Activated CD4-positive, alpha-beta memory T cell treated with anti-CD3 and anti-CD28 coated beads for 36 hours (primary cell): ENCODE measurements at places on chromosomes 1 and 21.

GRCh38 chr1:221886743-221887414, 145.0 kb upstream of the DUSP10 start:
- H3K4me1 ChIP-seq, result no peaks in the 10 kb centered on the region
- peaks cover 9% of the 10 kb centered on the region for H3K27me3 ChIP-seq
- no peak overlapping the region for H3K4me3 ChIP-seq
- no peaks in the 10 kb centered on the region for H3K36me3 ChIP-seq
- no peak for DNase-seq
- no peak overlapping the region for H3K27ac ChIP-seq

DNA sequence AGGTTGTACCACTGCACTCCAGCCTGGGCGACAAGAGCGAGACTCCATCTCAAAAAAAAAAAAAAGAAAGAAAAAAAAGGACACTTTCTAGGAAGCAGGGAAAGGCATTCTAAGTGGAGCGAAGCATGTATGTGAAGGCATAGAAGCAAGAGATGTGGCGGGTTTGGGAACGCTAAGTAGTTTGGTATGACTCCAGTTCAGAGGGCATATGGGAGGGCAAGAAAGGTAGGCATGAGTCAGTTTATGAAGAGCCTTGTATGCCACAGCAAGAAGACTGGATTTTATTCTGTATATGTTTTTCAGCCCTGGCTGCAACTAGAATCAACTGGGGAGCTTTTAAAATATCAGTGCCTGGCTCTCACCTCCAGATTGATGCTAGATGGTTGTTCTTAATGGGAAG, 4.4 kb upstream of the ELOVL1 start:
- DNase-seq, result no peak
- peaks cover 14% of the 10 kb centered on the region for H3K4me1 ChIP-seq
- peaks cover 10% of the 10 kb centered on the region for H3K36me3 ChIP-seq
- no peak overlapping the region for H3K4me3 ChIP-seq
- no peaks in the 10 kb centered on the region for H3K27me3 ChIP-seq
- no peak overlapping the region for H3K27ac ChIP-seq

DNA sequence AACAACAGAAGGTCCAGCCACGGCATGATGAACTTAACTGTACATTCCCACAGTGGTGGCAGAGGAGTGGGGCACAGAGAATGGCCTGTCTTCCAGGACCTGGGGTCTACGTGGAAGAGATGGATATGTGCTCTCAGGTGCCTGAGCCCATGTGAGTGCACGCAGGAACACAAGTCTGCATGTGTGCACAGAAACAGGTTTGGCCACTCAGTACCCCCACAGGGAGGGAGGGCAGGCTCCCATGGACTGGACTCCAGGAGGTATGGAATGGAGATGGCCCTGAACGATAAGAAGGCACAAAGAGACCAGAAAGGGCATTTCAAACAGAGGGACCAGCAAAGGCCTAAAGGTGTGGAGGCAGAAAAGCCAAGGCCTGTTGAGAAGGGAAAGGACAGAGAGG, 10.8 kb downstream of the COL9A2 start:
- H3K4me1 ChIP-seq, result no peaks in the 10 kb centered on the region
- DNase-seq, result no peak
- no peak overlapping the region for H3K27ac ChIP-seq
- no peaks in the 10 kb centered on the region for H3K27me3 ChIP-seq

DNA sequence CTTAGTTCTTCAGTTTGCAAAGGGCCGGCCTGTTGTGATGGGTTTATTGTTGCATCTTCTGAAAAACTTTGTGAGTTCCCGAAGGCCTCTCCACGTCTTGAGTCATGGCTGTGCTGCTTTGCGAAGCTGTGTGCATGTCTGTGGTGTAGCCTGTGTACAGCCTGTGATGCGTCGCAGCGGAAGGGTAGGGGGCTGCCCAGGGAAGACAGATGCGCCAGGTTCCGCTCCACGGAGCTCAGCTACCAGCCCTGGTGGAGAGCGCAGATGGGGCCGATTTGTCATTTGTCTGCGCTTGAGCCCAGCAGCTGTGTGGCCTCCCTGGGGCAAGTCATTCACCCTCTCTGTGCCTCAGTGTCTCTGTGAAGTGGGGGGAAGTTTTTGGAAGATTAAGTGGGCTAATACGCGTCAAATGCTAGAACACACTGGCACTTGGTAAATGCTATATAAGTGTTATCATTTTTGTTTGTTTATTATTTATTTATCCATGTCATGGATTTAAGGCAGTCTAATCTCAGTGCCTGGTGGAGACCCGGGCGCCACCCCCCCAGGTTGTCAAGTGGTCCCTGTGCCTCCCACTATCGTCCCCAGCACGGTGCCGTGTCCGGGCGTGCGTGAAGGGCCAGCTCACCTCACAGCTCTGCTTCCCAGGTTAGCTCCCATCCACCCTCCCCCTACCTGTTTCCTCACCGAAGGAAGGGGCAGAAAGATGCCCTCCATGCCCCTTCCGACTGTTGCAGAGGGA, 8.4 kb downstream of the PDE9A start:
- no peaks in the 10 kb centered on the region for H3K27me3 ChIP-seq
- no peak overlapping the region for H3K27ac ChIP-seq
- H3K4me3 ChIP-seq, result no peak overlapping the region
- DNase-seq, result no peak

GRCh38 chr1:230596306-230596705, 46.0 kb upstream of the COG2 start:
- no peaks in the 10 kb centered on the region for H3K4me1 ChIP-seq
- H3K4me3 ChIP-seq, result no peak overlapping the region
- H3K27me3 ChIP-seq, result peaks cover 25% of the 10 kb centered on the region

GRCh38 chr1:246579818-246580217, 13.6 kb downstream of the CNST start:
- peaks cover 14% of the 10 kb centered on the region for H3K36me3 ChIP-seq
- H3K4me3 ChIP-seq, result no peak overlapping the region
- no peak for DNase-seq
- H3K27ac ChIP-seq, result peak overlapping the region; percentile 15
- H3K4me1 ChIP-seq, result peaks cover 62% of the 10 kb centered on the region

DNA sequence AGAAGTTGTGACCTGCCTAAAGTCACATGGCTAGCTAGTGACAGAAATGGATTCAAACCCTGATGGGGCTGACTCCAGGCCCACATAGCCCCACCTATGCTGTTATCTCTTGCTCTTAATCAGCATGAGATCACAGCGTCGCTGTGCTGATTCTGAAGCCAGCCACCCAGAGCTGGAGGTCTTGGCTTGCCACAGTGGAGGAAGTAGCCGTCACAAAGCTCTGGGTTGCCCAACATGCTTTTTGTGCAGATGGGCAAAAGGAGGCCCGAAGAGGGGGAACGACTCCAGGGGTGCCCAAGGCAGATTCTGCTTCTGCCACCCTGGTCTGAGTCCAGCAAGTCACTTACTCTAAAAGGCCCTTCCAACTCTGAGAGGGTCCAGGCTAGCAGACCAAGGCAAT, 14.7 kb upstream of the MFSD2A start:
- no peak overlapping the region for H3K27ac ChIP-seq
- peaks cover 7% of the 10 kb centered on the region for H3K4me1 ChIP-seq
- no peaks in the 10 kb centered on the region for H3K36me3 ChIP-seq

GRCh38 chr1:160819186-160819585, 23.2 kb downstream of the LY9 start:
- H3K4me3 ChIP-seq, result no peak overlapping the region
- no peak overlapping the region for H3K27ac ChIP-seq
- H3K27me3 ChIP-seq, result no peaks in the 10 kb centered on the region
- no peak for DNase-seq
- H3K36me3 ChIP-seq, result no peaks in the 10 kb centered on the region
- no peaks in the 10 kb centered on the region for H3K4me1 ChIP-seq

GRCh38 chr1:201877877-201878401, 10.8 kb upstream of the SHISA4 start:
- no peak overlapping the region for H3K4me3 ChIP-seq
- H3K27ac ChIP-seq, result no peak overlapping the region
- no peaks in the 10 kb centered on the region for H3K27me3 ChIP-seq
- no peaks in the 10 kb centered on the region for H3K4me1 ChIP-seq
- peak; percentile 17 for DNase-seq

DNA sequence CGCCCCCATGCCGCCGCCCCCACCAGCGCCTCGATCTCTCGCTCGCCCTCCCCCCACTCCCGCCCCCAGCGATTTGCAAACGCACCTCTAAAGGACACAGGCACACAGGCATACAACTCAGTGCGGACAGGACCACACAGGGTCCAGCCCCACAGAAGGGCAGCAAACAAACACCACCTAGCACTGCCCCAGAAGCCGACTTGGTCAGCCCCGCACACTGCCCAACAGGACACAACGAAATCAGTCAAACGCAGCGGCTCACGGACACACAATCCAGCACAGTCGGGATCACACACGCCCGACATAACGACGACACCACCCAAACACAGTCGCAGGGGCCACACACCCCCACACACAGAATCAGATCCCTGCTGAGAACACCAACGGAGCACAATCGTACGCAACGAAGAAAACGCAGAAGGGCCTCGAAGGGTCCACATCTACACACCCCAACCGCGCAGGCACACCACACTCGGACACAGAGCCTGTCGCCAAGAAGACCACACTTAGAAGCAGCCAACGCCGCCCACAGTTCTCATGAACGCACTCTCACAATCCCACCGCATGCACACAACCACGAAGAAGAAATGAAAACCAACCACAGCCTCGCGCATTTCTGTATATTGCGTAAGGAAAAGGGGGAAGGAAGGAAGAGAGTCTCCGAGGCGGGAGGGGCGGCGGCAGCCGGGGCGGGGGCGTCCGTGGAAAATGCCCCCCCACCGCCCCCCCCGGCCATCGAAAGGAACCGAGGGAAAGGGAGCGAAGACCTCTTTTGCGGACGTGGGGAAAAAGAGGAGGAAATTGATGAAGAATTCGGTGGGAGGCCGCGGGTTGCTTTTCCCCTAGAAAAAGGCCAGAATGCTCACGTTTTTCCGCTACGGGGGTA, 481 bp downstream of the TAL1 start:
- H3K27me3 ChIP-seq, result peaks cover 76% of the 10 kb centered on the region
- H3K36me3 ChIP-seq, result peaks cover 2% of the 10 kb centered on the region
- peak overlapping the region; percentile 50 for H3K4me3 ChIP-seq
- H3K27ac ChIP-seq, result no peak overlapping the region
- DNase-seq, result peak; percentile 45
- peaks cover 25% of the 10 kb centered on the region for H3K4me1 ChIP-seq

- H3K27ac ChIP-seq, result peak overlapping the region; percentile 91
- H3K4me1 ChIP-seq, result peaks cover 30% of the 10 kb centered on the region
- peaks cover 15% of the 10 kb centered on the region for H3K36me3 ChIP-seq
- peak overlapping the region; percentile 97 for H3K4me3 ChIP-seq
- no peaks in the 10 kb centered on the region for H3K27me3 ChIP-seq
Observed at GRCh38 chr1:176206006-176206960, 803 bp downstream of the COP1 start.

DNA sequence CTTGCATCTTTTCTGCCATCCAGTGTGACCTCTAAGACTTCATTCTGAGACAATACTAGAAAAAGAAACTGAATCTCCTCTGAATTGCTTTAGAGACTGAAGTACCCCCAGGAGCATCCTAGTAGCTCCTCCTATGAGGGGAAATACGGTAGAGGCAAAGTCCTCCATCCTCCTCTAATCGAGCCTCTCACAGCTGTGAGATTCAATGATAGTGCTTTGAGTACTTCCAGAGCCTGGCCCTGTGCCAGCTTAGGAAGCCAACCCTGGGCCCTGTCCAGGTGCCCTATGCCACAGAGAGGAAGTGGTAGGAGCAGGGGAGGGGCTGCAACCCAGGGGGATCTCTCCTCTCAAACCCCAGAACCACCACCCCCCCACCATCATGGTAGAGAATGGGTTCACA, 10.7 kb downstream of the RORC start:
- peak overlapping the region; percentile 36 for H3K4me3 ChIP-seq
- H3K36me3 ChIP-seq, result no peaks in the 10 kb centered on the region

DNA sequence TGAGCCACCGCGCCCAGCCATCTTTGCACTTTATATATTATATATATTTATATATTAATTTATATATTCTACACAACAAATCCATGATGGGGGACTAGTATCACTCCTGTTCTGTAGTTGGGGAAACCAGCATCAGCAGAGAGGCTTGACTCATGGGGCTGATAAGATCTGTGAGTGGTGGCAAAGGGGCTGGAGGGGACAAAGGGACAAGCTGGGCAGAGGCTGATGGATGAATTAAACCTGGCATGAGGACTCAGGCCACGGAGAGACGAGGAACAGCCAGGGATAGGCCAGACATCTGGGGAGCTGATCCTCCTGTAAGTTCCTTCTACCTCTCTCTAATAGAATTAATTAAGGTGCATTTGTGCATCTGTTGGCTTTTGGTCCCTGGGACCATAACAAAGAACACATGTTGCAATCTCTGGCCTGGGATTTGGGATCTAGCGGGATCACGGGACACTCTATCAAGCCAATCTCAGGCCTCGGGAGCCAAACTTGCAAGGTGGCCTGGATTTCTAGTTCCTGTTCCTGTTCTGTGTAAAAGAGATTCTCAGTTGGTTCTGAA, 7.6 kb downstream of the CNR2 start:
- peaks cover 19% of the 10 kb centered on the region for H3K27me3 ChIP-seq
- no peak overlapping the region for H3K4me3 ChIP-seq
- H3K27ac ChIP-seq, result no peak overlapping the region
- DNase-seq, result no peak
